ENCODE measurements at places on chromosomes 13 and 19.

- DNase-seq = no peak
Observed at GRCh38 chr13:60288569-60288968, 108.5 kb upstream of the TDRD3 start.

- DNase-seq = peak; percentile 22
Observed at GRCh38 chr19:31350693-31351055, 1.4 kb upstream of the TSHZ3 start.

GRCh38 chr13:22427783-22428182 lies 753.0 kb upstream of the SGCG start:
- no peak for DNase-seq

- DNase-seq = peak; percentile 12
Observed at GRCh38 chr19:6947745-6948144, 60.4 kb downstream of the ADGRE1 start.

GRCh38 chr13:95921485-95921884 lies 131.7 kb downstream of the UGGT2 start:
- no peak for DNase-seq

- DNase-seq = no peak
Observed at GRCh38 chr19:29517946-29518345, 7.8 kb upstream of the VSTM2B start.

GRCh38 chr19:13017306-13018034 lies 22.2 kb downstream of the NFIX start:
- DNase-seq = no peak
